ENCODE measurements at places on chromosomes 6 and 20.
A peak's percentile ranks its signal among the peaks of the same experiment; 100 is the strongest.

- DNase-seq = peak; percentile 39
Observed at GRCh38 chr6:36268478-36269275, 1.2 kb upstream of the PNPLA1 start.

GRCh38 chr6:98339506-98339905 is 494.9 kb upstream of the POU3F2 start:
- no peak for DNase-seq

GRCh38 chr20:63499338-63499969 is 571 bp upstream of the EEF1A2 start:
- DNase-seq = no peak

GRCh38 chr6:38322138-38322537 is 317.6 kb downstream of the BTBD9 start:
- DNase-seq = no peak

DNA sequence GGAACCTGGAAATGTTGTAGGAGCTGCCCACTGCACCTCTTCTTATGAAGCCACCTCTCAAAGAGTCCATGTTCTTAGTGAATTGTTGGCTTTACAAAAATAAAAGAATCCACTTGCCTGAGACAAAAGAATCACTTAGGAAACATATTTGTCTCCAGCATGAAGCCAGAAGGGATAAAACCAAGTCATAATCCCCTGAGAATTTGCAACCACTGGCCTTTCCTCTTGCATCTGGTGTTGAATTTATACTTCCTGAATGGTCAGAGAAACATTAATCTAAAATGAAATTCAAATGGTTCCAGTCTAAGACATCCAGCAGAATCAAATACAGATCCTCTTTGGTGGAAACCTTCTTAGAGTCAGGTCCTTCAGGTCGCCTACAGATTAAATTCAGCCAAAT is 192.5 kb upstream of the ECI2 start:
- no peak for DNase-seq

- no peak for DNase-seq
Observed at GRCh38 chr20:23598481-23598880, 7.2 kb downstream of the CST9 start.

DNA sequence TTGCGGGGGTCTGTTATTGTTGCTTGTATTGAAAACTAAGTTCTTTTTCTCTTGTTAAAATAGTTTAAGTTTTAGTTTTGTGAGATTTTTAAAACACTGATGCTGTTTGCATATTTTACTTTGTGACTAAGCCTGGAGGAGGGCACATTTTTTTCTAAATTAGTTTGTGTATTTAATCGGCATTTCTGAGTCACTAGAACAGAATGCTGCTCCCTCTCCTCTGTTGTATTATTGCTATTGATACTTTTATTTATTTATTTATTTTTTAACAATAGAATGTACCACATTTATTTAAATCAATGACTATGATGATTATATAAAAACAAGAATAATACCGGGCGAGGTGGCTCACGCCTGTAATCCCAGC is 5.1 kb upstream of the FAM50B start:
- no peak for DNase-seq

DNA sequence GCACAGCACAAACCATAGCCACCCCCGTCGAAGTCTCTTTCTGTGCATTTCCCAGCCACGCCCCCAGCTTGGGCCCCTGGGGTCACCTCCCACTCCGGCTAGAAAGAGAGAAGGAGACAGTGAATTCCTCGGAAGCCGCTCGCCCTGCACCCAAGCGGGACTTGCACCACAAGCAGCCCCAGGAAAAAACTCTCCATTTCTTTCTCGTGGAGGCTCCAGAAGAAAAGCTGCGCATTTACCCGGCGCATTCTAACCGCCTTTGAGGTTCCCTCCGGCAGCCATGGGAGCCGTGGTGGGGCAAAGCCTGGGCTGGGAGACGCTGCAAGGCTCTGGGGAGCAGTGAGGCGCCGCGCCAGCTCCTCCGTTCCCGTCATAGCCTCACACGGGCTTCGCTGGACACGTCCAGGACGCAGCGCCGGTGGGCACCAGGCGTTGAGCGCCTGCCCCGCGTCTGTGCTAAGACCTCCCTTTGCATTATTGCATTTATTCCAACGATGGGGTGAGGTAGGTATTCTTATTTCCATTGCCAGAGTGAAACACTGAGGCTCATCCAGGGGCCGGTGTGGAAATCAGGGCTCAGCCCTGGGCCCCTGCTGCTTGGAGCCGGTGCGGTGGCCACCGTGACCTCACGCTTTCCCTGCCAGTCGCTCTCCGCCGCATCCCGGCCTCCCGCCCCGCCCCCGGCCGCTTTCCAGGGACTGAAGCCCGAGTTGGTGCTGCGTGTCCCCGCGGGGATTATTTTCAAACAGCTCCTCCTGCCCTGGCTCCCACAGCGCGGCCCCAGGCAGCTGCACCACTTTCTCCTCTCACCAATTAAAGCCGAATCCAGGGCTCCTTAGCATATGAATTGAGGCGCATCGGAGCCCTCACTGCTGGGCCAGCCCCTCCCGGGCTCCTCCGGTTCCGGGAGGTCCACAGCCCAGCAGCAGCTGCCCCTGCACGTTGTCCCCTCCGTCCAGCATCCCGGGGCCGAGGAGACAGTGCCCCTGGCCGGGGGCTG is 148.3 kb upstream of the AFDN start:
- peak; percentile 64 for DNase-seq

GRCh38 chr20:23106271-23106851 is 20.2 kb upstream of the CD93 start:
- DNase-seq = no peak

DNA sequence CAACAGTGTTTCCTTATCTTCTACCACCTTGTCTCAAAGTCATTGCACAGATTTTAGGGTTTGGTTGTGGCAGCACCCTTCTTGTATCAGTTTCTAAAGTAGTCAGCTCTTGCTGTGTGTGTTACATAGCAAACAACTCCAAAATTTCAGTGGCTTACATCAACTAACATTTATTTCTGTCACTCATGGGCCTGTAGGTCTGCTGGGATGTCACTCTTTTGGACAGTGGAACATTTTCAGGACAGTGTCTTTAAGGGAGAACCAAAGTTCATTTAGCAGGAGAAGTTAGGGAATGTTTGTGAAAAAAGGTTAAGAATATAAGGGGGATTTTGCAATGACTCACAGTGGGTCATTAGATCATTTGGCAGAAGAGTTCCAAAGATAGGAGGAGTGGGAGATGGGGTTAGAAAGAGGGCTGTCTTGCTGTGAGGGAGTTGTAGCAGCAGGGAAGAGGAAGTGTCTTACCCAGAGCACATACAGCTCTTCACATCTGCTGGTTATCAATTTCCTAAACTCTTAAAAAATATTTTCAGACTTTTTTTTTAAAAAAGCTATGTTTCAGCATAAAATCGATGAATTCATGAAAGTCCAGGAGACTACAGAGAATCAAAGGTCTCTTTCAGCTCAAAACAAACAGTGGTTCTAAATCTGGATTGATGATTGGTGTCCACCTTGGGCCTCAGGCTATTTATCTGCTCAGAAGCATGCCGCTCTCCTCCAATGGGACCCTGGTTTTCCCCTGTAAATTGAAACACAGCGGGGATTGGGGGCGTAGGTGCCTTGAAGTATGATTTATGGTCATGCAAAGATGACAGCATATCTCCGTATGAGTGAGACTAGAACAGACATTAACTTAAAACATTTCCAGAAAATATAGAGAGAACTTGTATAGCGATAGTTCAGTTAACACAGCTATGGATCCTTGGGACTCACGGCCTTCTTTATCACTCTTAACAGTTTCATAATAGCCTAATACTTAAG is 117.3 kb downstream of the B3GAT2 start:
- DNase-seq = no peak

- DNase-seq = peak; percentile 29
Observed at GRCh38 chr20:32521780-32522525, 63.2 kb downstream of the NOL4L start.

DNA sequence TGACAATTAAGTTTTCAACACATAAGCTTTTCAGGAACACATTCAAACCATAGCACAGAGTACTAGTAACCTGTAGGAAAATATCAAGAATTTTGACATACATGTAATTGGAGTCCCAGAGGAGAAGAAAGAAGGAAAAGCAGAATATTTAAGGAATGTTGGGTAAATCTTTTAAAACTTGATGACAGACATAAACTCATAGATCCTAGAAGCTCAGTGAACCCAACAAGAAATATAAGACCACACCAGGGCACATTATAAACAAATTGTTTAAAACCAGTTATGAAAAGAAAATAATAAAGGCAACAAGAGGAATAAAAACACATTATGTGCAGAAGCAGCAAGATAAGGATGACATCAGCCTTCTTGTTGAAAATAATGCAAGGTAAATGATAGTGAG is 151.5 kb upstream of the ATXN1 start:
- DNase-seq = no peak

- no peak for DNase-seq
Observed at GRCh38 chr20:49786668-49787370, 25.8 kb upstream of the SLC9A8 start.

- DNase-seq = no peak
Observed at GRCh38 chr6:13881621-13882165, 43.1 kb upstream of the RNF182 start.

GRCh38 chr20:39581034-39581433 is 618.9 kb downstream of the DHX35 start:
- no peak for DNase-seq

DNA sequence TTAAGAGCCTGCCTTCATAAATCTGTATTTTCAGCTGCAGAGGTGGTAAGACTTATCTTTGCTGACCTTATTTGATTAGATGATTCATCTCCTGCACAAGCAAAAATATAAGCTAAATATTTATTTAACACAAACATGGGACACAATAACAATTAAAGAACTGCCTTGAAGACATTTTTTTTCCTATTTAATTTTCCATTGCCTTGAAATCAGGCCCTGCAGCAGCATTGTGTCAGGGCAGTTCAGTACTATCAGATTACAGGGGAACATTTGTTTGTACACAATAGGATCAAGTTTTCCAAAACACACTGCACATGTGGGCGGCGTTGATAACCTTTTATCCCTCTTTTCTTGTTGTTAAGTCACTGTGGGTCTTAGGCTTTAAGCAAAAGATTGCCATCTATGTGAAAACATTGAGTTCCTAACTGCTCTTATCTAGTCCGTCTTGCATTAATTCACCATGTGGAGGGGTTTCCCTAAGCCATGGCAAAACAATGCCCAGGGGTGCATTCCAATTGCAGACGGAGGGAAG is 7.4 kb downstream of the ADGRF5 start:
- no peak for DNase-seq

DNA sequence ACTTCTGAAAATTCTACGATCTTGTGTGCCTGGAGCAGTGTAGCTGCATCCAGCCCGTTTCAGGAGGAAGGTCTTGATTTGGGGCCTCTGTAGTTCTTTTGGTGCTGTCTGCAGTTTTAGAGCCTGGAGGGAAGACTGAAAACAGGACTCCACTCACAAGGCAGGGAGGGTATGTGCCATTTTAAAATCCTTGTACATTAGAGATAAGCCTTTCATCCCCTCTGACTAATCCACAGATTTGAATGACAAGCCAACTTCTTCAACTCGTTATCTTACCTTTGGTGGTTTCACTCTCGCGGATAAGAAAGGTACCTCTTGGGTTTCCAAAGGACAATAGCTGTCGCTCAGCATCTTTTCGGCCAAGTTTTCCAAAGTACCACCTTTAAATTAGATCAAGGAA is 98.0 kb upstream of the TRAF3IP2 start:
- no peak for DNase-seq

GRCh38 chr6:12943549-12943948 is 227.0 kb downstream of the PHACTR1 start:
- no peak for DNase-seq

DNA sequence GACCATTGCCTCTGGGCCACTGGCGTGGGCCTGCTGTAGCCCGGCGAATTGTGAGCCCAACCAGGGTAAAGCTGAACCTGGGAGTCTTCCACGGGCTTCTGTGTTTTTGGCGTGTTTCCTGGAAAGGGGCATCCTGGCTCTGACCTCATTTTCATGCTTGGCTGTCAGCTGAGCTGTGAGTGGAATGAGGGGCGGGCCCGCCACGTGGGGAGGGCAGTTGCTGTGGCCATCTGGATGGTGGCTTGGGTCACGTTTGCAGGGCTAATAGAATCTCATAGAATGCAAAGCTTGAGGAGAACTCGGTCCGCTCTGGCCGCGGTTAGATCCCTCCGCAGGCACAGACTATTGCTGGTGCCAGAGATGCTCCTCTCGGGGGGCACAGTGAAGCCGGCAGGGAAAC is 263.0 kb downstream of the SMOC2 start:
- DNase-seq = no peak

- no peak for DNase-seq
Observed at GRCh38 chr6:151452750-151453427, 963 bp upstream of the RMND1 start.

DNA sequence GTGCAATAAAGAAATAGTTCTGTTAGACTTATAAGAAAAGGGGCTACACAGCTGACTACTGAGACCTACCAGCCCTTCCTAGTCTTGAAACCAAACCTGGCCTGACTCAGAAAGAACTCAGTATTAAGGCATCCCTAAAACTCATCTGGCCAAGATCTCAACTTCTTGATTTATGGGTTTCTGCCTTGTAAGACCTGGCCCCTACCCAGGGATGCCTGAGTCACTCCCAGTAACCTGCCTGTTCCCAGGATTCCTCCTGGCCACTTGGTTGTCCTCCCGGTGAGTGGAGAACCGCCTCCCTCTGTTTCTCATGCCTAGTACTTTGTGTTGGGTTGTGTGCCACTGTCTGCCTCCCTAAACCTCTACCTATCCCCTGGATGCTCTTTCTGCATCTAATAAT is 189.4 kb upstream of the PREP start:
- no peak for DNase-seq

- DNase-seq = no peak
Observed at GRCh38 chr6:154579046-154579445, 68.6 kb upstream of the CNKSR3 start.

- DNase-seq = no peak
Observed at GRCh38 chr6:159972506-159973268, 3.8 kb downstream of the IGF2R start.

All from caudate nucleus (tissue), 63 donors.